Suppressor macrophage (primary cell): ENCODE measurements at places on chromosomes 5 and 9.

- no peak for DNase-seq
Measured at GRCh38 chr5:156595132-156595787, 254.8 kb upstream of the PPP1R2B start.

DNA sequence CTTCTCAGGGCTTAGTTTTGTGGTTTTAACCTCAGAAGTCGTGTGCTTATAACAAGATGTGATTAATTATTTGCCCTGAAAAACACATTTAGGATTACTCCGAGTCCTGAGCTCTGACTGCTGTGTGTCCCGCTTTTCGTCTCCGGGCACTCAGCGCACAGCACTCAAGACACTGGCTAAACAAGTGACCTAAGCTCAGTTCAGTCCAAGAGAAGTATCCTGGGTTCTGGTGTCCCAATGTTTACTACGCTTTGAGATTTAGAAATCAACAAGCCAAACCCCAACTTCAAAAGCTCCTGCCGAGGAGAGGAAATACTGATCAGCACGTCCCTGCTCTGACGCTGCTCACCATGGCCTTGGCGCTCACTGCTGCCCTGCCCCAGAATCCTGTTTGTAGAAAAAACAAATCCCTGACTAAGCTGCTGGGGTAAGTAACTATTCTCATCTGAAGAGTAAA, 53.2 kb downstream of the IPPK start:
- DNase-seq, result no peak

GRCh38 chr5:73176250-73176649, 3.3 kb downstream of the TMEM174 start:
- DNase-seq, result no peak

- DNase-seq, result no peak
Measured at GRCh38 chr5:154559398-154560276, 81.6 kb upstream of the HAND1 start.

DNA sequence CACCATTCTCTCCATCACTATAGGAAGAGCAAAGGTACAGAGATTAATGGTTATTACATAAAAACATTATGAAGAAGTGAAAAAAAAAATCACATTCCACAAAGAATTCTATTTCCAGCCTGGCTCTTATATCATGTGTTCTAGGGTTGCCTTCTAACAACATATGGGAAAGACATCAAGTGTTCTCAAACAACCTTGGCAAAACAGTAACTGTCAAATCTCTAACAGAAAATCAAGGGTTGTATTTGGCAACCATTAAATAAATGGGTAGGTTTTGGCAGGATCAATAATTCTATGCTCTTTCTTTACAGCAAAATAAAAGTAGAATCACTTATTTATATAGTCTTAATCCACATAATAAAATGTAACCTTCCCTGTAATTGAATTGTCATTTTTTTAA, 728.9 kb downstream of the MAT2B start:
- DNase-seq, result no peak

GRCh38 chr9:114084282-114085073, 6.4 kb upstream of the AMBP start:
- no peak for DNase-seq

GRCh38 chr5:101976933-101977332, 319.2 kb downstream of the SLCO4C1 start:
- no peak for DNase-seq

DNA sequence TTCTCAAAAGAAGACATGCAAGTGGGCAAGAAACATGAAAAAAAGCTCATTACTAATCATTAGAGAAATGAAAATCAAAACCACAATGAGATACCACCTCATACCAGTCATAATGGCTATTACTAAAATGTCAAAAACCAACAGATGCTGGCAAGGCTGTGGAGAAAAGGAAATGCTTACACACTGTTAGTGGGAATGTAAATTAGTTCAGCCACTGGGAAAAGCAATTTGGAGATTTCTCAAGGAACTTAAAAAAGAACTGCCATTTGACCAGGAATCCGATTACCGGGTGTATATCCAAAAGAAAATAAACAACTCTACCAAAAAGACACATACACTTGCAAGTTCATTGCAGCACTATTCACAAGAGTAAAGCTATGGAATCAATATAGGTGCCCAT, 595.4 kb upstream of the RIOK2 start:
- no peak for DNase-seq

GRCh38 chr5:138601444-138601843, 26.2 kb upstream of the HSPA9 start:
- peak; percentile 76 for DNase-seq

GRCh38 chr9:98017306-98017705, 34.2 kb downstream of the ANP32B start:
- DNase-seq, result no peak

GRCh38 chr5:119032656-119033055, 38.2 kb upstream of the DMXL1 start:
- DNase-seq, result peak; percentile 77
